ENCODE measurements at places on chromosomes 7 and 10.

- no peak overlapping the region for H3K4me3 ChIP-seq
- H3K27ac ChIP-seq = no peak overlapping the region
- no peaks in the 10 kb centered on the region for H3K36me3 ChIP-seq
- H3K27me3 ChIP-seq = no peaks in the 10 kb centered on the region
- peaks cover 13% of the 10 kb centered on the region for H3K4me1 ChIP-seq
- DNase-seq = no peak
Observed at GRCh38 chr7:98423043-98423442, 22.2 kb upstream of the BAIAP2L1 start.

GRCh38 chr10:61284222-61284890 lies 168.8 kb downstream of the TMEM26 start:
- H3K27ac ChIP-seq = no peak overlapping the region
- peaks cover 12% of the 10 kb centered on the region for H3K4me1 ChIP-seq
- H3K27me3 ChIP-seq = no peaks in the 10 kb centered on the region
- peak; percentile 83 for DNase-seq
- no peak overlapping the region for H3K4me3 ChIP-seq

DNA sequence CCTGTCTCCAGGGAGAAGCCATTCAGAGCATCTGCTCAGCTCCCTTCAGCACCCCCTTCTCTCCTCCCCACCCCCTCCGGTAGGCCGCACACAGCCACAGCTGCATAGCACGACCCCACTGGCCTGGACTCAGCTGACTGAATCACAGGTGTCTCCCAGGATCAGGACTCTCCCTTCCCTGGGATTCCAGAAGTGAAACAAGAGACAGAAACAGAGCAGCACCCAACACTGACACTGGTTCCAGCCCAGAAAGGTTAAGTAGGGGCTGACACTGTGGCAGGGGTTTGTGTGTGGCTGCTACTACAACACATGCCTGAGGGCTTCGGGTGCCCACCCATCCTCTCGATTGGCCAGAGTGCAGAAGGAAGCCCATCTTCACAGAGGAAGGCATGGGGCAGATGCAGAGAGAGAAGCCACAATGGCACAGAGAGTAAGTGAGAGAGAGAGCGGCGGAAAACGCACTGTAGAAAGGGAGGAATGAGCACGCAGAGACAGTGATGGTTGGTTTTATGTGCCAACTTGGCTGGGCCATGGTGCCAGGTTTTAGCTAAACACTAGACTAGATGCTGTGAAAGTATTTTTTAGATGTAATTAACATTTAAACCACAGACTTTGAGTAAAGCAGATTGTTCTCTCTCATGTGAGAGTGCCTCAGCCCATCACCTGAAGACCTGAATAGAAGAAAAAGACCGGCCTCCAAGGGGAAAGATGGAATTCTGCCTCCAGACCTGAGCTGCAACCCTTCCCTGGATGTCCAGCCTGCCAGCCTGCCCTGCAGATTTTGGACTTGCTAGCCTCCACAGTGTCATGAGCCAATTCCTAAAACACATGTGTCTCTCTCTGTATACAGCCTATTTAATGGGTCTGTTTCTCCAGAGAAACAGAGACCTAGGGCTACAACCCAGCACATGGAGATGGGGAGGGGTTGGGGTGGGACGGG lies 107.5 kb downstream of the GRB10 start:
- H3K27me3 ChIP-seq = no peaks in the 10 kb centered on the region
- DNase-seq = no peak
- H3K4me1 ChIP-seq = no peaks in the 10 kb centered on the region

- H3K4me1 ChIP-seq = no peaks in the 10 kb centered on the region
- no peak for DNase-seq
- H3K36me3 ChIP-seq = no peaks in the 10 kb centered on the region
- H3K27ac ChIP-seq = no peak within 1 kb of the TSS
- H3K27me3 ChIP-seq = no peaks in the 10 kb centered on the region
Observed at GRCh38 chr7:130379921-130380860, at the start of gene CPA1. CPA1 (plus strand) TSS chr7:130380494; CDS start chr7:130380521, 27 bp downstream.

- H3K4me3 ChIP-seq = no peak overlapping the region
- H3K36me3 ChIP-seq = no peaks in the 10 kb centered on the region
- H3K27me3 ChIP-seq = no peaks in the 10 kb centered on the region
- DNase-seq = no peak
- H3K27ac ChIP-seq = no peak overlapping the region
- no peaks in the 10 kb centered on the region for H3K4me1 ChIP-seq
Observed at GRCh38 chr7:91596287-91596686, 284.2 kb downstream of the MTERF1 start.

- H3K4me1 ChIP-seq = peaks cover 42% of the 10 kb centered on the region
- H3K36me3 ChIP-seq = no peaks in the 10 kb centered on the region
- no peaks in the 10 kb centered on the region for H3K27me3 ChIP-seq
- peak; percentile 99 for DNase-seq
- H3K4me3 ChIP-seq = peak overlapping the region; percentile 41
- peak overlapping the region; percentile 97 for H3K27ac ChIP-seq
Observed at GRCh38 chr10:122474131-122474818, 12.9 kb downstream of the HTRA1 start.

GRCh38 chr7:143013893-143014292 lies 13.0 kb downstream of the OR9A2 start:
- H3K4me1 ChIP-seq = peaks cover 15% of the 10 kb centered on the region
- H3K27me3 ChIP-seq = no peaks in the 10 kb centered on the region
- no peak overlapping the region for H3K27ac ChIP-seq
- H3K4me3 ChIP-seq = no peak overlapping the region
- DNase-seq = peak; percentile 65

GRCh38 chr10:127525686-127526085 lies 23.4 kb upstream of the NPS start:
- H3K27ac ChIP-seq = no peak overlapping the region
- no peaks in the 10 kb centered on the region for H3K27me3 ChIP-seq
- H3K4me1 ChIP-seq = no peaks in the 10 kb centered on the region

DNA sequence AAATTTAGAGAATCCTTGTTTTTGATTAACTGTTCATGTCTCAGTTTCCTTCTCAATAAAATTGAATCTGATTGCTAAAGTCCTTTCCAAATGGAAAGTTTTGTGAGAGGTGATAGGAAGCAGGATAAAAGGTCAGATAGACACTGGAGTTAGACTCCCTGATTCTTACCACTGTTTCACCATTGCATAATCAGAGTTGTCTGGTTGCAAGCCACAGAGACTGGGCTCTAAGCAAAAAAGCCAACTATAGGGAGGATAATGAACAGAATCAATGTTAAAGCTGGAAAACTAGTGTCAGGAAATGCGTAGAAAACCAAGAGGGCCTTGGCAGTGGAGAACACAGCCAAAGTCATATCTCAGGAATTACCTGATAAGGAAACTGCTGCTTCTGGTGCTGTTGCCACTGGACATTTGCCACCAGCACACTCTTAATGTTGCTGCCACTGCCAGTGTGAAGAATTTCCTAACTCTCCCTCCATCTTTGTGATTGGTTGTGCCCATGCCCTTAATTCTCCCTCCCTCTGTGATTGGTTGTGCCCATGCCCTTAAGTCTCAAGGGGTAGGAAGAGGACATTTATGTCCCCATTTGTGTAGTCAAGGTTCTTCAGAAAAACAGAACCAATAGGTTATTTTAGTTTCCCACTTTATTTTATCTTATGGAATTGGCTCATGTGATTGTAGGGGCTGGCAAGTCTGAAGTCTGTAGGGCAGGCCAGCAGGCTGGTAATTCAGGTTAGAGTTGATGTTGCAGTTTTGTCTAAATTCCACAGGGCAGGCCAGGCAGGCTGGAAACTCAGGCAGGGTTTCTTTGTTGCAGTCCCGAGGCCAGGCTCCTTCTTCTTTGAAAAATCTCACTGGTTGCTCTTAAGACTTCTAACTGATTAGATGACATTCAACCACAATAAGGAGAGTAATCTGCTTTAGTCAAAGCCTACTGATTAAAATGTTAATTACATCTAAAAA lies 639.0 kb downstream of the REEP3 start:
- H3K36me3 ChIP-seq = no peaks in the 10 kb centered on the region
- H3K4me1 ChIP-seq = no peaks in the 10 kb centered on the region
- H3K27me3 ChIP-seq = no peaks in the 10 kb centered on the region
- H3K27ac ChIP-seq = no peak overlapping the region
- no peak for DNase-seq

- no peaks in the 10 kb centered on the region for H3K4me1 ChIP-seq
- H3K36me3 ChIP-seq = no peaks in the 10 kb centered on the region
- no peak overlapping the region for H3K27ac ChIP-seq
- no peak for DNase-seq
- no peaks in the 10 kb centered on the region for H3K27me3 ChIP-seq
Observed at GRCh38 chr10:5479481-5480161, 19.7 kb downstream of the CALML5 start.

GRCh38 chr7:5408777-5409176 lies 14.9 kb downstream of the TNRC18 start:
- peak; percentile 46 for DNase-seq
- no peaks in the 10 kb centered on the region for H3K27me3 ChIP-seq
- no peak overlapping the region for H3K27ac ChIP-seq
- peaks cover 10% of the 10 kb centered on the region for H3K36me3 ChIP-seq
- H3K4me1 ChIP-seq = peaks cover 8% of the 10 kb centered on the region
- no peak overlapping the region for H3K4me3 ChIP-seq

- no peak overlapping the region for H3K27ac ChIP-seq
- no peak overlapping the region for H3K4me3 ChIP-seq
- H3K36me3 ChIP-seq = no peaks in the 10 kb centered on the region
- no peaks in the 10 kb centered on the region for H3K27me3 ChIP-seq
Observed at GRCh38 chr10:58660575-58661255, 148.0 kb downstream of the BICC1 start.

- H3K36me3 ChIP-seq = no peaks in the 10 kb centered on the region
- H3K27ac ChIP-seq = no peak overlapping the region
- H3K4me1 ChIP-seq = no peaks in the 10 kb centered on the region
- no peaks in the 10 kb centered on the region for H3K27me3 ChIP-seq
- H3K4me3 ChIP-seq = no peak overlapping the region
- no peak for DNase-seq
Observed at GRCh38 chr7:77208416-77208815, 8.8 kb upstream of the FGL2 start.

- no peak overlapping the region for H3K4me3 ChIP-seq
- H3K4me1 ChIP-seq = peaks cover 4% of the 10 kb centered on the region
- H3K27me3 ChIP-seq = no peaks in the 10 kb centered on the region
- DNase-seq = peak; percentile 71
- H3K36me3 ChIP-seq = peaks cover 2% of the 10 kb centered on the region
Observed at GRCh38 chr7:50632561-50633413, 67.6 kb upstream of the DDC start.

- H3K27me3 ChIP-seq = no peaks in the 10 kb centered on the region
- no peaks in the 10 kb centered on the region for H3K36me3 ChIP-seq
- DNase-seq = no peak
- H3K27ac ChIP-seq = no peak overlapping the region
Observed at GRCh38 chr7:28177836-28178235, 2.8 kb downstream of the JAZF1 start.

DNA sequence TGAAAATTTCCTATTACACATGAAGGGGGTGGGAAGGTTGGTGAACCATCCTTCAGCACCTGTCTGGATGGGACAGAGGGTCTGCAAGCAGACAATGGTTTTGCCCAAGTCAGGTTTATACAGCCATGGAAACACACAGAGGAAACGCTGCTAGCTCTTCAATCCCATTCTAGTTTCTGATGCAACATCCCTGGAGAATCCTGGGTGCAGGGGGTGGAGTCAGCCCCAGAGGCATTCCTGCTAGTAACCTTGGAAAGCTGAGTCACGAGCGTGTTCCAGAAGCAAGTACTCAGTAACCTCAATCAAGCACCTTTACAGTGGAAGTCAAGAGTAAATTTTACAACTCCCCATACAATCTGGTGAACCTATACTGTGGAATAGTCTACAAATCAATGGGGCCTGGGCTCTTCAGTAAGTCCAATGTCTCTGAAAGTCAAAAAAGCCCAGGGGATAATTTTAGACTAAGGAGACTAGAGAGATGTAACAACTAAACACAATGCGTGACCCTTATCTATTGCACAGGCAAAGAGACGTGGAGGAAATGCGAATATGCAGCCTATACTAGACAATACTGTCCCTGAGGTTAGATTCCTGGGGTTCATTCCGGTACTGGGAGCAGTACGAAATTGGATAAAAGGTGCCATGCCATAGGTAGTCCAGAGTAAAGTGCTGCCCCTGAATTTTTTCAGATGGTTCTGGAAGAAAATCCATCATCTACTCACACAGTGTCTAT lies 95.4 kb downstream of the ZRANB1 start:
- H3K27ac ChIP-seq = no peak overlapping the region
- no peaks in the 10 kb centered on the region for H3K27me3 ChIP-seq
- DNase-seq = no peak
- H3K36me3 ChIP-seq = no peaks in the 10 kb centered on the region
- no peak overlapping the region for H3K4me3 ChIP-seq

DNA sequence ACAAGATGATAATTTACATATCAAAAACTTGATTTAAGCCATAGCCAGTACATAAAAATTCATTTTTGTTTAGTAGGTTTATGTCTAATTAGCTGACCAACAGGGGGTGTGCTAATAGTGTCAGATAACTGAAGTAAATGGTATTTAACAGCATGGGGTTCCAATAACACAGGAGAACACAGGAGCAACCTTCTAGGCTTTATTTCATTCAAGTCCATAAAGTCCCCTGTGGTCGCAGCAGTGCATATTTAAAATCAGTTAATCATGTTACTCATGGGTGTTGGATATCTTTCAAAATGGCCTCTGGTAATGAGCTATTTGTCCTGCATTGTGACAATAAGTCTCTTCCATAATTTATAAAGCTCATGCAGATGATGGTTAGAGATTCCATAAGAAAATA lies 238.6 kb downstream of the CNTNAP2 start:
- no peaks in the 10 kb centered on the region for H3K27me3 ChIP-seq
- no peaks in the 10 kb centered on the region for H3K36me3 ChIP-seq
- H3K4me1 ChIP-seq = no peaks in the 10 kb centered on the region
- DNase-seq = no peak
- H3K27ac ChIP-seq = no peak overlapping the region

GRCh38 chr7:13827716-13828115 lies 161.8 kb downstream of the ETV1 start:
- H3K4me1 ChIP-seq = no peaks in the 10 kb centered on the region
- DNase-seq = no peak
- no peak overlapping the region for H3K27ac ChIP-seq
- no peaks in the 10 kb centered on the region for H3K36me3 ChIP-seq
- no peaks in the 10 kb centered on the region for H3K27me3 ChIP-seq
- no peak overlapping the region for H3K4me3 ChIP-seq

GRCh38 chr10:124648131-124648475 lies 96.1 kb downstream of the FAM53B start:
- no peak for DNase-seq
- peaks cover 35% of the 10 kb centered on the region for H3K4me1 ChIP-seq
- peak overlapping the region; percentile 16 for H3K27ac ChIP-seq
- no peaks in the 10 kb centered on the region for H3K36me3 ChIP-seq

DNA sequence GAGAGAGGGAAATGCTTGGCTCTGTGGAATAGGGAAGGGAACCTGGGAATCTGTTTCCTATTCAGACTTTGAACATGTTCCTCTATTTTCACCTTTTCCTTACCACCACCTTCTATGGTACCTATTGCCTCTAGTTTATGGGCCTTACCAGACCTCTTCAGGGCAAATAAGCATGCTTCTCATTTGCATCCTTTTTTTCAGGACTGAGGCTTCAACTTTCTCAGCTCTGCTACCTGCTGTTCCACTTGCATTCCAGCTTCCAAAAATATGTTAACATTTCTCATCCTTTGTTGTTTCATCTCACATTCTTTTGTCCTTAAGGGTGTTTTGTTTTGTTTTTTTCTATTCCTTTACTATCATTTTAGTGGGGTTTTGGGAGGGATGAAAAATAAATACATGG lies 77.9 kb upstream of the MXI1 start:
- H3K27ac ChIP-seq = no peak overlapping the region
- DNase-seq = no peak
- peaks cover 4% of the 10 kb centered on the region for H3K36me3 ChIP-seq
- no peaks in the 10 kb centered on the region for H3K4me1 ChIP-seq
- no peaks in the 10 kb centered on the region for H3K27me3 ChIP-seq

- no peak overlapping the region for H3K27ac ChIP-seq
- H3K4me1 ChIP-seq = no peaks in the 10 kb centered on the region
- H3K4me3 ChIP-seq = no peak overlapping the region
- no peaks in the 10 kb centered on the region for H3K27me3 ChIP-seq
- peak; percentile 5 for DNase-seq
- no peaks in the 10 kb centered on the region for H3K36me3 ChIP-seq
Observed at GRCh38 chr10:18616337-18616736, 35.0 kb downstream of the NSUN6 start.

Measured in endothelial cell of umbilical vein (primary cell).